ENCODE measurements at places on chromosomes 4 and X.

DNA sequence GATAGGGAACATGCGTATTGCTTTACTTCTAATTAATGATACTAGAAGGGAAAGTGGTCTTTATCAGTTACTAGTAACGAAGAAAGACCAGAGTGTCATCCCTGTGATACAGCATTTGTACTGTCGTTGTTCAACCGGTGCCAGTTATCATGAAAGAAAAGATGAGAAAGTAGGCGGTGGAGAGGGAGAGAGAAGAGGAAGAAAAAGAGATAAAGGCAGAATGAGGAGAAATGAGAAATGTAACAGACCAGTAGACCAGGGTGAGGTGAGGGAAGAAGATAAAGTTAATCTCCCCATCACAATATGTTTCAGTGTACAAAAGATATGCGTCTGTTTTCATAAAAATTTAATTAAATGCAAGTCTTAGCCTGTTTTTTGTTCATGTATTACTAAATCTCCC lies 135.2 kb upstream of the HPGD start:
- no peak for DNase-seq

DNA sequence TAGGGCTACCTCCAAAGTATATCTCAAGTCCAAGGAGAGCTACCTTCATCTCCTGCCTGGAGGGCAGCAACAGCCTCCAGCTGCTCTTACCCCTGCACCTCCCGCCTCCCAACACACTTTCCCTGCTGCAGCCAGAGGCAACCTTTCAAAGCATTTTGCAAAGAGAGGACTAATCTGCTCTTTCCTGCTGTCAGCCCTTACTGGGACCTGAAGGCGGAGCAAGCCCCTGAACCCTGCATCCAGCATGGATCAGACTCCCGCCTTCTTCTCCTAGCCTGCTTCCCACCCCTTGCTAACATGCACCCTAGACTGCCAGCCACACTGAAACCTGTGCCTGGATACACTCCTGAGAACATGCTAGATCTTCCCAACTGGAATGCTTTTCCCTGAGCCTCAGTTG lies 37.7 kb upstream of the VMA21 start:
- no peak for DNase-seq

DNA sequence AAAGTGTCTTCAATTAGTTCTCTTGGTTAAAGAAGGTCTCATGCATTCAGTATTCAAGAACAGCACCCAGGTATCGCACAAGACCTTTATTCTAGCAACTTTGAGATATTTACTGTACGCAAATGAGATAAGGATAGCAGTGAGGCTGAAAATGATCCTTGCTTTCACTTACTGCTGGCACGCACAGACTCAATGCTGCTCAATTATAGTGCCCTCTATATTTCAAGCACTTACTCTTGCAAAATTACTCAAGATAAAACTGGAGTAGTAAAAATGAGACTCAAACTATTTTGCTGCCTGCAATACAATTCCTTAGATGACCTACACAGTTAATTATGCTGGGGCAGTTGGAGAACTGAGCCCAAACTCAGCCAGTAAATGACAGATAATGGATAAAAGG lies 60.9 kb downstream of the ADGRA3 start:
- DNase-seq = no peak

DNA sequence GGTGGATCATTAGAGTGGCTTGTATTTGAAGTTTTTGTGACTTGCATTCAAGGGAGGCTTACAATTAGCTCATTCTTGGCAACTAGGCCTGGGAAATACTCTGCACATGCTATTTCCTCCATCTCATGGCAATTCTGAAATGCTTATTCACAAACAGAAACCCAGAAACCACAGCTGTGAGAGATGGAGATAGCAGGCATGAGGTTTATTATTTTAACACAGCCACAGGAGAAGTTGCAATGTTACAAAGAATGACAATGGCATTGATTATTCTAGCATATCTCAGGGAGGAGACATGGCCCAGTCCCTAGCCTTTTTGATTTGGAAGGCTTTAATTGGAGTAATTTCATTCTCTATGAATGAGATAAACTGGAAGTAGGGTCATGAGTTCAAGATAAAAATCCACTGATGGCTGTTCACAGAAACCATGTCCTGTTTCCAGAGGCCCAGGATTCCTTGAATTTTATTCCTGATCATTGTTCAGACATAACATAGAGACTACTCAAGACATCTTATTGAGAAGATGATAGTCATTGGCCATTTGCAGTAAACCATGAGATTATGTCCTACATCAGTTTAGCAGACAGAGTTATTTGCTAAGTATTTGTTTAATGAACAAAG lies 123.9 kb downstream of the MID1 start:
- DNase-seq = no peak

DNA sequence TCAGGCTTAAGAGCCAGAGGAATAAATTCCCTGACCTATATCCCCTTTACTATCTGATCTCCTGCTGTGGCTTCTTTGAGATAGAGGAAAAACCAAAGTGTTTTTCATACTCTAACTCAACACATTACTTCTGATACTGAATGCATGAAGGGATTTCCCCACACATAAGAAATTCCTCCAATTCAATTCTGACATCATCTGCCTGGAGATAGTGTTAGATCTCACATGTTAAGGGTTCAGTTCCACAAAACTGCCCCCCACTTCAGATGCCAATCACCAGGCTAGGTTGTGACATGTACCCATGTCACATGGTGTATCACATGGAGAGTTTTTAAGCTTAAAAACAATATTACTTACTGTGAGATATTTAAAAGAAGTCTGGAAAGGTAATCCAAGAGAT lies 46.8 kb downstream of the GSTCD start:
- DNase-seq = no peak

DNA sequence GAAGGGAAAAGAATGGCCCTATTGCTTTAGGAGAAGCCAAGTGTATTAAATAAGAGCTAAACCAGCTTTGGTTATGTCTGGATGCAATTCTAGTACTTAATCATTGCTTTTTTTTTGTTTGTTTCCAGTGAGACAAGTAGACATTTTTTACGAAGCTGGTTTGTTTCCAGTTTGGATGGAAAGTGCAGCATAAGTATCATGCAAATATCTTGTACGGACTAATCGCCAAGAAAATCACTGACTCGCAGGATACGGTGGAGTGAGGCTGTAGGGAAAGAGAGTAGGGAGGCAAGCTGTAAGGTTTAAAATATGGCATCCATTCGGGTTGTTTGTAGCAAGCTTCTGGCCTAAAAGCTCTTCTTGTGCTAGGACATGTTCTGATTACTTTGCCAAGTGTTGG lies 64.8 kb downstream of the HPGD start:
- DNase-seq = no peak

- DNase-seq = no peak
These were observed 18.8 kb downstream of the ATP1B4 start for GRCh38 chrX:120380699-120381098.

DNA sequence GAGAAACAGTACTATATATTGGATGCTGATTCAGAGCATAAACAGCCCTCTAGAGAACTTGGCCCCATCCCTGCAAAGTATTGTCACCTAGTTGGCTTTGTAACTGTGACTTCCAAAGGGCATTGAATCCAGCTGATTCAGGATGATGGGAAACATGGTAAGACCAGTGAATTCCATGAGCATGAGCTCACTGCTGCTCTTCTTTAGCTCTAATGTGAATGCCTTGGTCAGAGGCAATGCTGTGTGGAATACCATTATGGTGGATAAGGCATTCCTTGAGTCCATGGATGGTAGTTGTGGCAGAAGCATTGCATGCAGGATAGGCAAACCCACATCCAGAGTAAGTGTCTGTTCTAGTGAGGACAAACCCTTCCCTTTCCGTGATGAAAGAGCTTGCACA lies 365.6 kb upstream of the EDA2R start:
- no peak for DNase-seq

DNA sequence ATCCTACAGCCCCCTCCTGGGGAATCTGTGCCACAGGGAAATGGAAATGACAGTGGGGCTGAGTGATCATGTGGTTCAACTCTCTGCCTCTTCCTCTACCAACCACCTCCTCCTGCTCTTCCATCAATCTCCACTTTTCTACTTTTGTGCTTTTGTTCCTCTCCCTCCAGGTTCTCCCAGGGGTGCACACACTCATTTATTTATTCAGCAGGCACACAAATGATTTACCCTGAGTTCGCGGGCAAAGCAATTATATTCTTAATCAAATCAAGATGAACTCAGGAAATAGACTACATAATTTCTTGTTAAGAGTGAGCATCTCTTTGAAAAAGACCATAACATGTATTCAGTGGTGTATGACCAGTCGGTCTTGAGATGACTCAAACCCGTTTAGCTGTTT lies 69.2 kb downstream of the VCX3A start:
- no peak for DNase-seq

GRCh38 chrX:114390251-114390796 lies 193.6 kb upstream of the HTR2C start:
- no peak for DNase-seq

GRCh38 chrX:153494061-153494460 lies 719 bp upstream of the BGN start:
- DNase-seq = no peak

GRCh38 chrX:12878536-12878935 lies 11.7 kb downstream of the TLR7 start:
- no peak for DNase-seq

- no peak for DNase-seq
These were observed 1960.1 kb upstream of the ADGRL3 start for GRCh38 chr4:59240011-59240410.

DNA sequence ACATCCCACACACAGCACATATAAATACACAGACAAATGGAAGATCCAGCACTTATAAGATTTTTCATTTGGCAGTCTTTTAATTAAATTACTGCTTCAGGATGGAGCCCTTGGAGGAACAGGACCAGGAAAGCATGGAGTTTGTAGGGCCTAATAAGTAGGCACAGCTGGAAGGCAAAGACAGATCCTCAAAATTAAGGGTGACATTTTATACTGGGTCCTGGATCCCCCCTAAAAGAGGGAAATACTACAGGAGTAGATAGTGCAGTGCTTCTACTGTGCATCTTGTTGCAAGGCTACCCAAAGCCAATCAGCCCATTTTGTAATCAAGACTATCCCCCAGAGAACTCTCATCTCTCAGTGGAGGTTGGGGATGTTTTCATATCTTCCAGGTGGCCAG lies 1860.7 kb upstream of the PCDH10 start:
- DNase-seq = no peak

- no peak for DNase-seq
These were observed 132.1 kb upstream of the PCDH18 start for GRCh38 chr4:137664416-137664815.

- DNase-seq = no peak
These were observed 8.3 kb downstream of the PPP2R3B start for GRCh38 chrX:378443-378842.

GRCh38 chr4:74540193-74540592 lies 95.3 kb downstream of the AREG start:
- DNase-seq = no peak

DNA sequence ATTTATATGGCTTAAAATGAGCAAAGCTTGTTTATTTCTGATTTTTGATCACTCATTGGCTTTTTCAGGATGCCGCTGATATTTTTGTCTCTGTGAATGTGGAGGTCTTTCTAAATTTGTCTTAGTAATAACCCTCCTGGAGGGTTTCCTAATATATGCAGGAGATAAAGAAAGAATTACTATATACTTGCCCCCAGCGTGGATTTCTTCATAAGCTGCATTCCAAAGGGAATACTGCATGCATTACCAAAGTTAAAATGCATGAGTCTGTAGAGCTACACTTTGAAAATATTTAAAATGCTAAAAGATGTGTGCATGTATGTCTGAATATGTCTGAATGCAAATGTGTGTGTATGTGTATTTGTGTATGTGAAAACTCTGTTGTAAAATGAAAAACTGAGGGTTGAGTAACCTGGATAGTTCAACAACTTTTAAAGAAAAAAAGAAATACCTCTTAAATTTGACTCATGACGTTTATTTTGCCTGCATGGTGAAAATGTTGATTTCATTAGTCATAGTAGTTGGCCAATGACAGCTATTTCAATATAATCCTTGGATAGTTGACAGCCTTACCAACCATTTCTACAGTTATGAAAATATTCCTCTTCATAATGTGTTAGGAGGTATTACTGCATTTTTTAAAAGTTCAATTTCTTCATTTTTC lies 113.2 kb upstream of the ZNF827 start:
- no peak for DNase-seq

GRCh38 chrX:127568691-127569090 lies 483.5 kb downstream of the ACTRT1 start:
- DNase-seq = no peak

DNA sequence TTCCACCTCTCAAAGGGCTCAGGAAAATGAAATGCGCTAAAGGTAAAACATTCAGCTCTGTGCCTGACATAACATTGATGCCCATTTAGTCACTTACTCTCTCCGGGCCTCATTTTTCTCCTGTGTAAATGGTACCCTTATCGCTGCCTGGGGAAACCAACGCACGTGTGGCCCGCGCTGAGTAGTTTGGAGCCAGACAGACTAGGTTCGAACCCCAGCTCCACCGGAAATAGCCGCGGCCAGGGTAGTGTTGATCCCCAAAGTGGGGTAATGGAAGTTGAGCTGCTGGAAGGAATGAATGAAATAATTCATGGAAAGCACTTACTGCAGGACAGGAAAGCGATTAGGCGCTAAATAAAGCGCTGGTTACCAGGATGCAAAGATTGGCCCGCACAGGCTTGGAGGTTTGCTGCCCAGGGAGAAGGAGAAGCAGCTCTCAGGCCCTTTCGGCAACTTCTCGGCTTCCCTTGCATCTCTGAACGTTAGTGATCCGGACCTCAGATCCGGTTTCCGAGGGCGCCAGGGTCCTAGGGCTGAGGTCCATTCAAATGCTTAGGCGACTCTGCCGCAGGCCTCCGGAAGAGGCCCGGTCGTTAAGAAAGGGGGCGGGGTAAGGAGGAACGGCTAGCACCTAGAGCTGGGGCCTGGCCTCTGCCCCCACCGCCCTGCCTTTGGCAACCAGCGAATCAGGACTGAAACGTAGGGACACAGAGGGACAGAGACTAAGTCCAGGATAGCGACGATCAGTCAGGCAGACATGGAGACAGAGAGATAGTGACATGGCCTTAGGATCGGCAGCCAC lies 13.3 kb downstream of the NKX3-2 start:
- DNase-seq = no peak

DNA sequence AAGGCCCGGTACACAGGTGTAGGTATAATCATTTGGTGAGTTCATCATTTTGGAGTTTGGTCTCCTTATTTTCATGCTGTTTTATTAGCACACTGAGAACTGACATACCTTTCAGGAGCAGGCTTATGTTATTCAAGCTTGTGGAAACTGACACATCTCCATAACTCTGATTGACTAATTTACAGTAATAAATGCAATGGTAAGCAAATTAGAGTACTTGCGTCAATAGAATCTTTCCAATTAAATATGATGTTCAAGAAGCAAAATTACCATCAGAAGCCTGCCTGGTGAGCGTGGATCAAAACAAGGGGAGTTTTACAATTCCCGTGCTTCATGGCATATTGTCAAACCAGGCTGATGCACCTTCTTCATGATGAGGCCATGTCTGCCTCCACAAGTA lies 210.7 kb upstream of the GPRIN3 start:
- no peak for DNase-seq

All from RWPE2 (cell line).